ENCODE measurements at places on chromosomes 7 and 10. TPM values are rescaled to one million over a fixed set of nuclear protein-coding genes. Genes with fewer than 3 reads are reported as not detected.
A peak's percentile ranks its signal among the peaks of the same experiment; 100 is the strongest.

- no peak overlapping the region for H3K4me3 ChIP-seq
- H3K27ac ChIP-seq = no peak overlapping the region
- DNase-seq = no peak
- no peaks in the 10 kb centered on the region for H3K27me3 ChIP-seq
- H3K36me3 ChIP-seq = no peaks in the 10 kb centered on the region
- no peaks in the 10 kb centered on the region for H3K4me1 ChIP-seq
Observed at GRCh38 chr7:67644151-67644550, 647.5 kb downstream of the TYW1 start.

- H3K36me3 ChIP-seq = peaks cover 10% of the 10 kb centered on the region
- DNase-seq = peak; percentile 19
- H3K27me3 ChIP-seq = no peaks in the 10 kb centered on the region
- H3K4me3 ChIP-seq = peak overlapping the region; percentile 16
- peaks cover 40% of the 10 kb centered on the region for H3K4me1 ChIP-seq
Observed at GRCh38 chr10:62527019-62527827, 153.1 kb downstream of the ZNF365 start.

The SLC18A3 gene
- total RNA-seq = not detected

DNA sequence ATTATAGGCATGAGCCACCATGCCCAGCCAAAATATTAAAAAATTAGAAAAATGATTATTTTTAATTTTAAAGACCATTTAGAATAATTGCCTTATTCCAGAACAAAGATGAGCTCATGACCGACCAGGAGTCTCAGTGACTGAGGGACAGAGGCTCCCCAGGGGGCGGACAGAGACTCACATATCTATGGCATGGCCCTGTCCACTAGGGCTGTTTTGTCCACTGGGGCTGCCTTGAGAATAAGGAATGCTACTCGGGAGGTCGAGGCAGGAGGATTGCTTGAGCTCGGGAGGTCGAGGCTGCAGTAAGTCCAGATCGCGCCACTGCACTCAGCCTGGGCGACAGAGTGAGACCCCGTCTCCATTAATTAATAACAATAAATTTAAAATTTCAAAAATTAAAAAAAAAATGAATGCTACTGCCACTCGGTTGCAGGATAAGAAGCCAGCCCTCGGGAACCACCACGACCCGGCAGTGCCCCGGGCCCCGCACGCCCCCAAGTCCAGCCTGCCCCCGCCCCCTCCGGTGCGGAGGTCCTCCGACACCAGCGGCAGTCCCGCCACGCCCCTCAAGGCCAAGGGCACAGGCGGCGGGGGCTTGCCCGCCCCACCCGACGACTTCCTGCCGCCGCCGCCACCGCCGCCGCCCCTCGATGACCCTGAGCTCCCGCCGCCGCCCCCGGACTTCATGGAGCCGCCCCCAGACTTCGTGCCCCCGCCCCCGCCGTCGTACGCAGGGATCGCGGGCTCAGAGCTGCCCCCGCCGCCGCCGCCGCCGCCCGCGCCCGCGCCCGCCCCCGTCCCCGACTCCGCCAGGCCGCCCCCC, 128.6 kb downstream of the APBB1IP start:
- DNase-seq = no peak
- H3K4me1 ChIP-seq = no peaks in the 10 kb centered on the region
- no peak overlapping the region for H3K4me3 ChIP-seq
- H3K27ac ChIP-seq = no peak overlapping the region
- peaks cover 70% of the 10 kb centered on the region for H3K36me3 ChIP-seq
- no peaks in the 10 kb centered on the region for H3K27me3 ChIP-seq

The CFAP69 gene
- total RNA-seq = 0.07 TPM

DNA sequence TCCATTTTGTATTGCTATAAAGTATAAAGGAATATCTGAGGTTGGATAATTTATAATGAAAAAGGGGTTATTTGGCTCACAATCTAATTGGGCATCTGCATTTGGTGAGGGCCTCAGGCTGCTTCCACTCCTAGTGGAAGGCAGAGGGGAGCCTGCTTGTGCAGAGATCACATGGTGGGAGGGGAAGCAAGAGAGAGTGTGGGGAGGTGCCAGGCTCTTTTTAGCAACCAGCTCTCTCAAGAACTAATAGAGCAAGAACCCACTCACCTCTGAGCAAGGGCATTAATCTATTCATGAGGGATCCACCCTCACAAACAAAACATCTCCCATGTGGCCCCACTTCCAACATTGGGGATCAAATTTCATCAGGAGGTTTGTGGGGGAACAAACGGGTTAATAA, 64.6 kb downstream of the OGDH start:
- no peaks in the 10 kb centered on the region for H3K4me1 ChIP-seq
- no peak overlapping the region for H3K27ac ChIP-seq
- peaks cover 28% of the 10 kb centered on the region for H3K36me3 ChIP-seq

The NKX2-3 gene
- not detected for total RNA-seq

The SPDYE9 gene
- not detected for total RNA-seq

GRCh38 chr7:30566596-30566995, 28.1 kb upstream of the GARS1 start:
- H3K27me3 ChIP-seq = no peaks in the 10 kb centered on the region
- no peak overlapping the region for H3K4me3 ChIP-seq
- no peak overlapping the region for H3K27ac ChIP-seq
- H3K36me3 ChIP-seq = peaks cover 18% of the 10 kb centered on the region
- H3K4me1 ChIP-seq = peaks cover 2% of the 10 kb centered on the region

The AKR1E2 gene
- 6.1 TPM for total RNA-seq

DNA sequence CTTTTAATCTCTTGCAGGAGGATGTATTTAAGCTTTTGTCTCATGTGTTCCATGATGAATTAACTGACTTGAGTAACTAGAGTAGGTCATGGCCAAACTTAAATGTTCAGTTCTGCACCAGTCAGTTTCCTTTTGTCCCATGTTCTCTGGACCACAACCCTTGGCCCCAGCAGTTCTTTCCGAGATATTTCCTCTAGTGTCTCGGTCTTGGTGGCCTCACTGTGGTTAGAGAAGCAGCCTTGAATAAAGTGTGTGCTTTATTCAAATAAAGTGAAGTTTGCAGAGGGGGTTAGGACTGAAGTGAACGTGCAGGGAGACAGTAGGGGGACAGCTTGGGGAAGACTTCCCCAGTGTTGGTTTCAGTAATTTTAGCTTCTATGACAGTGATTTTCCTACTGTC, 9.3 kb downstream of the ZNF212 start:
- peaks cover 43% of the 10 kb centered on the region for H3K4me1 ChIP-seq
- peak overlapping the region; percentile 47 for H3K4me3 ChIP-seq
- peak overlapping the region; percentile 95 for H3K27ac ChIP-seq
- no peaks in the 10 kb centered on the region for H3K27me3 ChIP-seq
- H3K36me3 ChIP-seq = peaks cover 30% of the 10 kb centered on the region
- peak; percentile 59 for DNase-seq

The NKX6-2 gene
- not detected for total RNA-seq

- H3K4me3 ChIP-seq = no peak overlapping the region
- H3K27me3 ChIP-seq = peaks cover 7% of the 10 kb centered on the region
- peak; percentile 81 for DNase-seq
- H3K36me3 ChIP-seq = no peaks in the 10 kb centered on the region
- H3K27ac ChIP-seq = no peak overlapping the region
- H3K4me1 ChIP-seq = peaks cover 10% of the 10 kb centered on the region
Observed at GRCh38 chr7:74449809-74450397, 3.8 kb upstream of the GTF2IRD1 start.

DNA sequence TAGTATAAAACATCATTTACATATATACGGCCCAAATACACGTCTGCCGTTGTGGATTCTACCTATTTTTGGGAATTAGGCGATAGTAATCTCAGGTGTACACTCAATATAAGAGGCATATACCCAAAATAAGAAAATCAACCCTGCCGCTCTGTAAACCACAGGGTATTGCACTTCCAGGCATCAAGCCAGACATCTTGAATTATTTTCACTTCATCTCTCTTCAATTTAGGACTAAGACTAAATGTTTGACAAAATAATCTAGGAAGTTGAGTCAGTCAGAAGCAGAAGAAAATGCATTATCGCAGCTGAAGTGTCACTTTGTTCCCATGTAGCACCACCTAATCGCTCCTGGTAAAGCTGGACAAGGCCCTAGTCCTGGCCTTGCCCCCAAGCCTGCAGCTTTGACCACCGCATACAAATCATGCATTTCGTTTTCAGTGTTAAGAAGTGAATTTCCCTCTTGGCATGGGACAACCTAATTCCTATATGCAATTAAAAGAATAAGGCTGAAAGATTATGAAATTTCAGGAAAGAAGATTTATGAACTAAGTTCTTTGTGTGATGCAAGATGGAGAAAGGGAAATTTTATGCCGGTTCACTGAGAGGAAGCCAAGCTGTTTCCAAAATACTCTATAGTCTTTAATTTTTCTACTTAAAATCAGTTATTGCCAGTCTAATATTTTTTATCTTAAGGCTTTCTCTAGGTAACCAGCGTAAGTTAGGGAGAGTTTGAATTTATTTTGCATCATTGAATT, 26.0 kb downstream of the CABCOCO1 start:
- H3K4me1 ChIP-seq = no peaks in the 10 kb centered on the region
- peaks cover 2% of the 10 kb centered on the region for H3K27me3 ChIP-seq
- no peak overlapping the region for H3K27ac ChIP-seq
- no peak for DNase-seq
- H3K4me3 ChIP-seq = no peak overlapping the region

DNA sequence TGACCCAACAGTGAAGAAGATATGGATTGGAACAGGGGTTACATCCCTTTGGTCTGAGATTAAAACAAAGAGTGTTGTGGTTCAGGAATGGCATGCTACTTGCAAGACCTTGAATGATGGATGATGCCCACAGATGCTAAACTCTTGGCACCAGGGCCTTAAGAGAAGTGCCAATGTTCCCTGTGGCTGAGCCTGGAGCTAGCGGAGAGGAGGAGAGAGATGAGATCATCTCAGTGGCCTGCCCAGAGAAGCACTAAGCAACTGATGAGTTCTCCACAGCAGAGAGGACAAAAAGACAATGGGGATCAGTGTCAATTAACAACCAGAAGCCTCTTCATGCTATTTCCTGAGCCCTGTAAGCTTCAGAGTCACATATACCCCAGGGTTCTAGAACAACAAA, 97.8 kb downstream of the ELAPOR2 start:
- no peak overlapping the region for H3K27ac ChIP-seq
- no peak for DNase-seq
- peaks cover 3% of the 10 kb centered on the region for H3K36me3 ChIP-seq
- peaks cover 6% of the 10 kb centered on the region for H3K27me3 ChIP-seq
- no peak overlapping the region for H3K4me3 ChIP-seq
- H3K4me1 ChIP-seq = peaks cover 4% of the 10 kb centered on the region

The ELAPOR2 gene
- total RNA-seq = 2.8 TPM

GRCh38 chr7:42338916-42339540, 102.0 kb upstream of the GLI3 start:
- H3K27ac ChIP-seq = no peak overlapping the region
- no peak overlapping the region for H3K4me3 ChIP-seq
- H3K36me3 ChIP-seq = no peaks in the 10 kb centered on the region

DNA sequence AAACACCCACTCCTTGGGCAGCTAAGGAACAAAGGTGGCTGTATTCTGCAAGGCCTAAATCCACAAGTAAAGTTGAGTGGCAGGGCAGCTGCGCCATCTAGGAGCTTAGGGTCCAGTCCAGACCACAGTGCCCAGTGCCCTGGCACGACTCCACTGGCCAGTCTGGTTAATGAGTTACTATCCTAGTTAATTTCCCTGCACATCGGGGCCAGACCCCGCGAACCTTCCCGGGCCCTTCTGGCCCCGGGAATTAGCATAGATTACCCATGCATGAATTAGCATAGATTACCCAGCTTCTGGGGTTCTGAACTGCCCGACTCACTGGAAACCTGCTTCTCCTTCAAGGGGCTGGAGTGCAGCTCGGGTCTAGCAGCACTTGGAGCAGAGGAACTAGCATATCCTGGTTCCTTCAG, 3.2 kb upstream of the EMX2 start:
- peaks cover 64% of the 10 kb centered on the region for H3K27me3 ChIP-seq
- H3K4me1 ChIP-seq = peaks cover 16% of the 10 kb centered on the region
- H3K4me3 ChIP-seq = no peak overlapping the region
- DNase-seq = no peak
- H3K27ac ChIP-seq = no peak overlapping the region
- H3K36me3 ChIP-seq = no peaks in the 10 kb centered on the region

DNA sequence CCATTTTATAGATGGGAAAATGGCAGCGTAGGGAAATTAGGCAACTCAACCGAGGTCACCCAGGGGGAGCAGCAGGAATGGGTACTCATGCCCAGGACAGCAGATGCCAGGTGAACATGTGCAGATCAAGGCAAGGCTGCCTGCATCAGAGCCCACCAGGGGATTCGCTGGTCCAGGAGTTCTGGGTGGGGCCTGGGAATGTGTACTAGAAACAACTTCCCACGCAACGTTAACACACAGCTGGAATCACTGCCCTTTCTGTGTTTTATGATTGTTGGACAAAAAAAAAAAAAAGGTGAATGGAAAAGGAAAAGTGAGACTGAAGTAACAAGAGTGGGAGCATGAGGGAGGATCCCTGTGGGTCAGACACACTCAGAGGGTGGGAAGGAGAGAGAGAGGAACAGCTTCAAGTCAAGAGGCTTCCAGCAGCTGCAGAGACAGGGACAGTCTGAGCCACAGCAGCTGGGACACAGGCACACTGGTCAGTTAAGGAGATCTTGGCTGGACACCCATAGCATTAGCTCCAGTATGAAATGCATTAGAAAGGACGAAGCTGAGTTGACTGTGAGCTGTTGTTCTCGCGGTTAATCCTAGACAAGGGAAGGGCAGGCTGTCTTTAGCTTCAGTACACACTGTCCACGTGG, 187.9 kb upstream of the INHBA start:
- peaks cover 2% of the 10 kb centered on the region for H3K27me3 ChIP-seq
- no peak overlapping the region for H3K4me3 ChIP-seq
- DNase-seq = no peak

GRCh38 chr7:44087911-44088838, 5.8 kb upstream of the POLM start:
- no peak overlapping the region for H3K4me3 ChIP-seq
- no peaks in the 10 kb centered on the region for H3K36me3 ChIP-seq
- no peaks in the 10 kb centered on the region for H3K27me3 ChIP-seq
- H3K4me1 ChIP-seq = peaks cover 6% of the 10 kb centered on the region
- no peak for DNase-seq
